ENCODE measurements at places on chromosomes 3 and 15. TPM values are rescaled to one million over a fixed set of nuclear protein-coding genes. Genes with fewer than 3 reads are reported as not detected.

- no peak for DNase-seq
Measured at GRCh38 chr3:163056874-163057497, 1560.4 kb downstream of the OTOL1 start.

DNA sequence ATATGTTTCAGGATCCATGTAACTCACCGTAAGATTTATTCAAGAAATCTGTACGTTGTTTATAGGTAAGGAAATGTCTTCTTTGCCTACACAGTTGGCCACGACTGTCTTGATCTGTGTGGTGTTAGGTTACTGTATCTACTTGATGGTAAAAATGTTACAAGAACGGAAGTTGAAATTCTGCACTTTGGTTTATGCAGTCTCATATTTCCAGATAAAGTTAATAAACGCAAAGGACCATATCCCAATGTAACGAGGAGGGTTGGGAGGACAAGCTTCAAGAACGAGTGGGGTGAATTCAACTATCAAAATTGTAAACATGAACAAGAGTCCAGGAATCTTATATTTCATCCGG is 1.0 kb downstream of the USF3 start:
- no peak for DNase-seq

- no peak for DNase-seq
Measured at GRCh38 chr3:64977308-64978100, 289.7 kb upstream of the ADAMTS9 start.

GRCh38 chr3:73009008-73009407 is 12.4 kb downstream of the PPP4R2 start:
- DNase-seq: no peak

DNA sequence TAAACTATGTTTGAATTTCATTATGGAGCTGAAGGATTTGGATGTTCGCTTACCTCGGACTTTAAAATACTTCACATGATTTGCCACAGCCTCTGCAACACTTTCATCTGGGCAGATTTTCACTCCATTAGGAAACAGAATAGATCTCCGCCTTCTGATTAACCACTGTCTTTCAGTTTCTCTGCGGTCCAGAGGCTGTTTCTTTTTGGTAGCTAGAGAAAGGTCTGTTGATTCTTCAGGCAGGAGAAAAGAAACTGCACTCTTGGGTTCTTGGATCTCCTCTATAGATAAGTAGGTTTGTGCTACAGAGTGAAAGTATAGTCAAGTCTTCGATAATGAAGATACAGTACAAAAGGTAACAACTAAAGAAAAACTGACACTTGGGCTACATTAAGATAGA is 844 bp downstream of the IMPG2 start:
- DNase-seq: no peak

DNA sequence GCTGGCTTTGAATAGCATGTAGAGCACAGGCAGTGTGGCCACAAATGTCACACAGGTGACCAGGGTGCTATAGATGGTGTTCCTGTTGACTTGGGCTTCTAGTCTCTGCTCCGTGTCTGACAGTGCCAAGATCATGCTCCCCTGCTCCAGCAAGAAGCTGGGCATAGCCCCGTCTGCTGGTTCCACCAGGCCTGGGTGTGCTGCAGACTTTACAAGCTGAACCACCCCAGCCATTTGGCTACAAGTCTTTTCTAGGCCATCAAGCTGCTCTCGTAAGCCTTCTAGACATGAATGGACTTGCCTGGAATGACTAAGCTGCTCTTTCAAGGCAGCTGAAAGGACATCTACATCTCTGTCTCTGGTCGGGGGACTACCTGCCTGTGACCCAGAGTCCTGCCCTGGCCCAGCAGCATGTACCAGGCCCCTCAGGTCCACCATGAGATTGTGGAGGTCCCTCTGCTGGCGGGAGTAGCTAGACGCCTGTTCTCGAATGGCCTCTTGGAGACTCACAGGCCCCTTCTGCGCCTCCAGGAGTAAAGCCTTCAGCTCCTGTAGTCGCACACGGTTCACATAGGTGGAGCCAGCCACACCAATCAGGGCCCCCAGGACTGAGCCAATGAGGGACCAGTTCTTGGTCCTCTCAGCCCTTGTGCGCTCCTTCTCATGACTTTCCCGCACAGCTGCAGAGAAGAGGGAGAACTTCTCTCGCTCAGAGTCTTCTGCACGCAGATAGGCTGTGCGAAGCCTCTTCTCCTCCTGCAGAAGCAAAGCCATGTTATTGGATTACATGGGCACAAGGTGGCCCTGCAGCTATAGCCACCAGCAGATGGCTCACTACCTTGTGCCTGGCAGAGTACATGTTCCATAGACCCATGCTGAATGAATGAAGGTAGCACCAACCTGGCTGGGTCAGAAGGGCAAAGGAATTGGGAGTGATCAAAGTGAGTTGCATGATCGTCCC is 2.8 kb upstream of the PLXNB1 start:
- peak; percentile 46 for DNase-seq

- DNase-seq: no peak
Measured at GRCh38 chr3:13524979-13525669, 23.8 kb upstream of the FBLN2 start.

DNA sequence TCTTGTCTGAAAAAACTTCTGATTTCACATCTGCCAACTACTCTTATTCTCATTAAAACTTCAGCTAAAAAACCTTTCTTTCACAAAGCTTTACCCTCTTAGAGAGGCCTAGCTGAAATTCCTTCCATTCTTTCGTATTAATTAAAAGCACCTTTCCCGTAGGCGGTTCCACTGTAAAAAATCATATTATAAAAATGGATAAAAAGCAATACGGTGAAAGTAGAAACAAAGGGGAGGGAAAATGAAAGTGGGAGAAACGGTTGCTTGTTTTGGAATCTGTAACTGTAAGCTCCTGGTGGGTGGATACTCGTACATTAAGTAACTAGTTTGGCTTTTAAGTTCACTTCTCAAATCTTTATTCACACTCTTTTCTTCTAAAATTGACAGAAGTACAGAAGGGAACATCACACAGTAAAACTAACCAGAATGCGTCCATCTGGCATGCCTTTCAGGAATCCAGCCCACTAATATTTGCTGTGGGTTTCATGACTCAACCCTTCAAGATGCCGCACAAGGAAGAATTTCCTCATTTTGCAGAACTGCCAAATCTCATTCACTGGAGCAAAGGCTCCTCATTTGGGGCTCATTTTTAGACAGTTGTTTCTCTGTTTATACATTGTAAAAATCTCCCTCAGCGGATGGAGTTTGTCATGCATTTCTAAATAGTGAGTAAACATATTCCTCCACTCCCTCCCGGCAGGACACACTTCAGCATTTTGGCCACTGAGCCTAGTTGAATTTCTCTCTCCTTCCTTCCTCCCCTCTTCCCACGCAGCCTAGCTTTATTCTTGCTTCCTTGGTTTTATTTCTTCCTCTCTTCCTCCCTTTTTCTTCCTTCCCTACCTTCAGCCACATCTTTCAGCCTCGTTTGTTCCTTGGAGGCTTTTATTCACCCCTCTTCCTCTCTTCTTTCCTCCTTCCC is 419.5 kb upstream of the NAALADL2 start:
- no peak for DNase-seq

DNA sequence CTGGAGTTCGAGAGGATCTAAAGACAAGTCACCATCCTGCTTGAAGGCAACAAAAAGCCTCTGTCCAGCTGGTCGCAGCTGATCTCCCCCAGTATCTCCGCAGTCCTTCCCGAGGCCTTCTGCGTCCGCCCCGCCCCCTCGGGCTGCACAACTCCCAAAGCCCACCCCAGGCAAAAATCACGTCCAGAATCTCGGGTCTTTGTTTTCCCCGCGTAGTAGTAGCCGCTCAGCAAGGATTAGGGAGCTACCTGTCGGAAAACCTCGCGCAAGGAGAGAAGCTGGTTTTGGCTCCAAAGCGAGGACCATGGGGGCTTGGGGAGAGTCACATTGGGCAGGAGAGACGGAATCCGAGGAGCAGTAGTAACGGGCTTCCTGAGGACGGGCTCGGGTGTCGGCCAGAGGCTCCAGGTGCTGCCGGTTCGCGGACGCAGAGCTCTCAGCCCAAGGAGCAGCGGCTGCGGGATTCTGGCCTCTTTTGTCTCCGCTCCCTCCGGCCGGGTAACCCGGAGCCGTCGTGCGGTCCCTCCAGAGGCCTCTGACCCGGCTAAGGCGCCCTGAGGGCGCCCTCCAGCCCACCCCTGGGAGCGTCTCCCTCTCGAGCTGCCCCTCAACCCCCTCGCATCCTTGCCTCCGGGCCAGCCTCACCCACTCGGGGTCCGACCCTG is 401 bp downstream of the ZSCAN29 start:
- no peak for DNase-seq

- DNase-seq: no peak
Measured at GRCh38 chr3:157103280-157103679, 56.7 kb downstream of the CCNL1 start.

DNA sequence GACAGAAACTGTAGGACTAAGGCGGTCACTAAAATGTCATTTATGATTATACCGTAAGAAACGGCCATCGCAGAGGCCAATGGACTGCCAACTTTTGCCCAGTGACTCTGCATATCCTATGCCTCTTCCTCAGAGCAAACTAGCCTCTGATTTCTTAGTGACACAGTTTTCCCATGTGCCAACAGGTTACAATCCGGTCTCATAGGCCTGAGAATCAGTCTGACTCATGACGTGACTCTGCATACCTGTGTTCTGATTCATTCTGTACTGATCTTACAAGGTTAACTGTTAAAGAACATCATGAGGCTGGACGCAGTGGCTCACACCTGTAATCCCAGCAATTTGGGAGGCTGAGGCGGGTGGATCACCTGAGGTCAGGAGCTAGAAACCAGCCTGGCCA is 17.8 kb downstream of the RUBCN start:
- no peak for DNase-seq

Gene PLSCR4
- total RNA-seq: 72.7 TPM

DNA sequence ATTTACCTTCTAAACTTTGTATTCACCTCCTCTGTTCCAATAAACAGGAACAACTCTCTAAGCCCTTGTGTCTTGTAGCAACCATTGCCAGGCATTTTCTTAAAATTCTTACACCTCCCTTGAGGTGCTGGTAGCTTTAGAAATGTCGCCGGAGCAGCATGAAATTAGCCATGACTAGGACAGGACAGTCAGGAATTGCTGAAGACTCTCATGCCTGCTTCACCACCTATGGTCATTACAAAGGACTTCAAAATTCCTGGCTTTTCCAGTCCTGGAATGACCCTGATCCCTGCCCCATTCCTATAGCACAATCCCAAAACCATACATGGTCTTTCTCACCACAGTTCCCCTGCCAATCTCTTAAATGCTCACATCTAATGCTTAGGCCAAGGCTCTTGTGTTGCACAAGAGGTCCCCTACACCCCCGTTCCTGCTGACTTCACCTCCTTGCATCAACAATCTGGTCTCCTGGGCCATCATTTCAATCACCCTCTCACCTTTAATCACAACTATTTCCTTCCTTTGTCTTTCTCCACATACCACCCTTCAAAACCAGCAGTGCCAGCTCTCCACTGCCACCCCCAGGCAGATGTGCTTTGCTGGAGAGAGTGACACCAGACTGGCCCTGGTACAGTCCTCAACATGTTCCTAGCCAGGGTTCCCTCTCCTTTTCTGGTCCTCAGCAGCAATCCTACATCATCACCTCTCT is 113.2 kb upstream of the TJP1 start:
- DNase-seq: peak; percentile 51

GRCh38 chr3:52210550-52211046 is 12.6 kb downstream of the ALAS1 start:
- no peak for DNase-seq

Gene SIDT1
- total RNA-seq: 22.4 TPM

- DNase-seq: no peak
Measured at GRCh38 chr15:95948411-95948810, 382.1 kb upstream of the NR2F2 start.

DNA sequence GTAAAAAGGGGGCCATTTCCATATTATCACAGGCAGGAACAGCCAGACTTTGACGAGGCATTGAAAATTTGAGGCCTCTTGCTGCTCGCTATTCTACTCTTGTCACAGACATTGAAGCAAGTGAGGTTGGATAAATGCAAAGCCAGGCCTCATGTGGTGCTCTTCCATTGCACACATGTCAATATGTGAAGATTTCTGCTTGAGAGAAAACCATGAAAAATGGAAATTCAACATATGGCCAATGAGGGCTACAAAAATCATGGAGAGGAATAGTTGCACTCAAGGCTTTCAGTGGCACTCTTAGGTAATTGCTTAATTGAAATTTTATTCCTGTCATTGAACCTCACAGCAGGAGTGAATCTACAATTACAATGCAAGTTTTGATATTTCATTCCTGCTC is 185.6 kb upstream of the MBNL1 start:
- no peak for DNase-seq

GRCh38 chr3:138092023-138092422 is 23.4 kb downstream of the DZIP1L start:
- no peak for DNase-seq

GRCh38 chr3:154588831-154589230 is 158.8 kb upstream of the GPR149 start:
- DNase-seq: no peak

Gene PLSCR2
- 2.8 TPM for total RNA-seq

GRCh38 chr3:133412183-133413132 is 12.6 kb downstream of the BFSP2 start:
- DNase-seq: no peak

DNA sequence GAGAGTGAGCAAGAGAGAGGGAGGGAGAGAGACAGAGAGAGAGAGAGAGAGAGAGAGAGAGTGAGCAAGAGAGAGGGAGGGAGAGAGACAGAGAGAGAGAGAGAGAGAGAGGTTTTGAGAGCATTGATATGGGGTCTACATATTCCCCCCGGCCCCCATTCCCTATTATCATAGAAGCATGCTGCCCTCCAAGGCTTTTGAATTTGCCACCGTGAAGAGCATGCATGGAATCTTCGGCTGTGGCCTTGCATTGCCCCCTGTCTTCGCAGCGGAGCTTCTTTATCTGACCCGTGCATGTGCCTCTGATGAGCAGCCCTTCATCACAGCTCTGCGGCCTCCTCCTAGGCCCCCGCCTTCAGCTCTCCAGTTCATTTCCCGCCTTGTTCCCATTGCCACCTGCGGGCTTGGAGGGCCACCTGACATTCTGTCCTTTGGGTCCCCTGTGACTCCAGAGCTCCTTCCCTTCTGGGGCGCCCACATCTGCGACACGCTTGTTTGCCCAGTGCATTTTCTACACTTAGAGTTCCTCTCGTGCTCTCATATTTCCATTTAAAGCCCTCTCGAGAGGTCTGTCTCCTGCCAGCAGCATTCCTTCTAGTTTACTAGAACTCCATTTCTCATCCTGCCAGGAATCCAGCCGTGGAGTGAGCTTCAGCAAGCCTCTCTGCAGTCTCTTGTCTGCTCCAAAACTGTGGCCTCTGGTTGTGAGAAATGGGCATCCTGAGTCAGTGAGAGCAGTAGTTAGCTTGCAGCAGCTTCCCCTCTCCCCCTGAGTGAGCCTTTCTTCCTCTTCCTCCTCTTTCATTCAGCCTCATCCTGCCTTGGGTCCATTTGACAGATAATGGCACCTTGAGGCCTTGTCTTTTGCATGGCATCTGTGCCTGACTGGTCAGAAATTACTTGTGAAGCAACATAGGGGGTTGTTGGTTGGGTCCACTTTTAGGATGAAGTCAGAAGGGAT is 25.3 kb downstream of the LPP start:
- DNase-seq: no peak

- DNase-seq: no peak
Measured at GRCh38 chr15:48541341-48542278, 103.9 kb downstream of the FBN1 start.

DNA sequence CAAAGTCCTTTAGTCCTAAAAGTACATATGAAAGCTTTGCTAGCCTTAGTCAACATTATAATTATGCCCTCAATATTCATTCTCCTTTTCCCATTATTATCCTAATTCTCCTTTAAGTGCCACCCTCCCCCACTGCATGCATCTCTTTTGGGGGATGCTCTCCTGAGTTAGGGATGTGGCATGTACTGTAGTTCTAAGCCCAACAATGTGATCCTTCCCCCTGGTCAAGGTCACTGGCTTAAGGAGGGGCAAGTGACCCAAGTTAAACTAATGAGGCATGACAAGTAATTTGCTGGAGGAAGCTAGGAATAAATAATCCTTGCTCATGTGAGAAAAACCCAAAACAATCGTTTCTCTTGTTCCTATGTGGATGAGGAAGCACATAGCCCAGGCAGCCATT is 343.9 kb upstream of the SUCLG2 start:
- DNase-seq: no peak
